ENCODE measurements at places on chromosomes 2 and 18. TPM values are rescaled to one million over a fixed set of nuclear protein-coding genes. Genes with fewer than 3 reads are reported as not detected.

DRC1 gene
- total RNA-seq: 0.18 TPM

GPC1 gene
- 18.6 TPM for total RNA-seq

FSIP2 gene
- 0.07 TPM for total RNA-seq

DSC2 gene
- total RNA-seq: under 0.01 TPM

CNOT11 gene
- 27.0 TPM for total RNA-seq

GPR155 gene
- 2.3 TPM for total RNA-seq

ARHGAP15 gene
- not detected for total RNA-seq

NAT8 gene
- not detected for total RNA-seq

RIF1 gene
- 40.7 TPM for total RNA-seq

RAB27B gene
- 0.13 TPM for total RNA-seq

SPC25 gene
- total RNA-seq: 4.4 TPM

C1QL2 gene
- total RNA-seq: not detected

GPR45 gene
- total RNA-seq: not detected

AQP4 gene
- total RNA-seq: not detected

FHOD3 gene
- 0.07 TPM for total RNA-seq

C2orf72 gene
- not detected for total RNA-seq

MAIP1 gene
- 27.1 TPM for total RNA-seq
